ENCODE measurements at places on chromosomes 4 and X. TPM values are rescaled to one million over a fixed set of nuclear protein-coding genes. Genes with fewer than 3 reads are reported as not detected.

DNA sequence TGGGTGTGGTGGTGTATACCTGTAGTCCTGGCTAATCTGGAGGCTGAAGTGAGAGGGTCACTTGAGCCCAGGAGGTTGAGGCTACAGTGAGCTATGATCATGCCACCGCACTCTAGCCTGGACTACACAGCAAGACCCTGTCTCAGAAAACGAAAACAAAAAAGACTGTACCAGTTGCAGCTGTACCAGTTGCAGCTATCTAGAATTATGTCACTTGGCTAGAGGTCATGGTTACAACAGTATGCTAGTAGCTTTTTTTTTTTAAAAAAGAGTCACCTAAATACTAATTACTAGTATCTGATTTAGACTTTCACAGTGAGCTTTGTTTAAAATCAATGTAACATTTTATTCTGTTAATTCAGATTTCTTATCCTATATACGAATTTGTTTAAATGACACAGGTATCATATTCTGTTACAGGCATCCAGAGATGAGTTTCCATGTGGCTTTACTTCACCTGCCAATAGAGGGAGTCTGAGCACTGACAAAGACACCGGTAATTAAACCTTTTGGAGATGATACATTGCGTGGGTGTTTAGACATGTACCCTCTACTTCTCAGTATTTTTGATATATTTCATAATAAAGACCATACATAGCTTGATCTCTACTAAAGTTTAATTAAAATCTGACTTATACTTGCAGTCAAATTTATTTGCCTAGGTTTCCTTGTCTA, 100.2 kb upstream of the IL13RA1 start:
- DNase-seq = no peak

- no peak for DNase-seq
Observed at GRCh38 chr4:113260688-113261087, 211.2 kb downstream of the ANK2 start.

DNA sequence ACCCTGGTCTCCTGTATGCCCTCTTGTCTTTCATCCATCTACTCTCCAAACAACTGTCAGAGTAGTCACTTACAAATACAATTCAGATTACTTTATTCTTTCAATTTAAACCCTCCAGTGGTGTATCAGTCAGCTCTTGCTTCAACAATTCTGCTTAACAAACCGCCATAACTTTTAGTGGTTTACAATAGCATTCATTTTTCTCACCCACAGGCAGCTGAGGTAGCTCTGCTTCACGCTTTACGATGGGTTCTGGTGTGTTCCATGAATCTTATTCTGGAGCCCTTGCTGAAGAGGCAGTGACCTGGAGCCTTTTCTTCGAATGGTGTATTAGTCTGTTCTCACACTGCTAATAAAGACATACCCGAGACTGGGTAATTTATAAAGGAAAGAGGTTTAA, 86.2 kb upstream of the CAMK2D start:
- no peak for DNase-seq

GRCh38 chr4:184843984-184844554, 18.3 kb upstream of the ACSL1 start:
- DNase-seq = no peak

- DNase-seq = no peak
Observed at GRCh38 chr4:39476187-39476895, 17.5 kb downstream of the LIAS start.

DNA sequence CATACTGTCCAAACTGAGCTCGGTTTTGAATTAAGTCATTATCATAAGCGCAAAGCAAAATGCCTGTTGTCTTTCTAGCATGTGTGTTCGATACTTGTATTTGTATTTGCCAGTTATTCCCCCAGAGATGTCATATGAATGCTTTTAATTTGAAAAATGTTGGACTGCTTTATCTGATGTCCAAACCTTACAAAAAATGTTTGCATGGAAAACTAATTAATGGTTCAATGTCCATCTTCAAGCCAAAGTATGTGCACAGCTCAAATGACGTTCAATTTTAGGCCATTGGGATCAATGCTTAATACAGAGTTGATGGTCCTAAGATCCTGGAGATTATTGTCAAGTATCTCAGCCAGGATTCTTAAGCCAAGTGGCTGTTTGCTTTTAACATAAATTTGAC, 17.2 kb upstream of the HPGDS start:
- no peak for DNase-seq

DNA sequence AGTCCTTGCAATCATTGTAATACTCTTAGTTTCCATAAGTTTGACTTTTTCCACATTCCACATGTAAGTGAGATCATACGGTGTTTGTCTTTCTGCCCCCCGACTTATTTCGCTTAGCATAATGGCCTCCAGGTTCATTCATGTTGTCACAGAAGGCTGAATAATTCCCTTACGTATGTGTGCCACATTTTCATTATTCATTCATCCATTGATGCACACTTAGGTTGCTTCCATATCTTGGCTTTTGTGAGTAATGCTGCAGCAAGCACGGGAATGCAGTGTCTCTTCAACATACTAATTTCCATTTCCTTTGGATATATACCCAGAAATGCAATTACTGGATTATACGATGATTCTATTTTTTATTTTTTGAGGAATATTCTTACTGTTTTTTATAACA, 22.0 kb upstream of the VEGFC start:
- DNase-seq = no peak

DNA sequence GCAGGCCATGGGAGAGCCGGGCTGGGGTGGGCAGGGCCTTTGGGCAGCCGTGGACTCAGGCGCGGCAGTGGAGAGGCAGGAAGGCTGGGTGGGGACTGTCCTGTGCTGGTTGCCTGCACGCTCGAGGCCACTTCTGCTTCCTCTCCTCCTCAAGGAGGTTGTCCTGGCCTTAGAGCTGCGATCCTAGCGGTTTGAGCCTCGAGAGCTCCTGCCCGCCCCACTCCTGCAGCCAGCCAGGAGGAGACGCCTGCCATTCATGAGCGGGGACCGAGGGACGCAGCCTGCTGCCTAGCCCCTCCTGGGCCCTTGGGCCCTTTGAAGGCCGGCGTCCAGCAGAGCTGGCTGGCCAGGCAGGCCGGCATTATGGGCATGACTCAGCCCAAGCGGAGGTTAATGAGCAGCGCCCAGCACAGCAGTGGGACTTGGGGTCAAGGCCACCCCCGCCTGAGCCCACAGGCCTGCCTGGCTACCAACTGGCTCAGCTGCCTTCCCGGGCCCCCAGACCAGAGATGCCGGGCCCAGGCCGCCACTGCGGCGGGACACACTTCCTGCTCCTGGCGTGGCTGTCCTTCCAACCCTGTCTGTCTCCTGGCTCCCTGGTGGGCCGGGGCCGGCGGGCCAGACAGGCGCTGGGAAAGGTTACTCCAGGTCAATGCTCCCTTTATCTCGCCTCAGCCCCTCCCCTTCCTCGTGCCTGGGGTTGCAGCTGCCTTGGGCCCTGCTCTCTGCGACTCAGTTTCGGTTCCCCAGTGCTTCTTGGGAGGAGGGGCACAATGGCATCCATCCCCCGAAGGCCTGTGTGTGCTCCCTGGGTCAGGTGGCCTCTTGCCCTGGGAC, 1.8 kb downstream of the ABCD1 start:
- peak; percentile 6 for DNase-seq

GRCh38 chrX:57596516-57596915, 4.7 kb downstream of the ZXDB start:
- DNase-seq = no peak

DNA sequence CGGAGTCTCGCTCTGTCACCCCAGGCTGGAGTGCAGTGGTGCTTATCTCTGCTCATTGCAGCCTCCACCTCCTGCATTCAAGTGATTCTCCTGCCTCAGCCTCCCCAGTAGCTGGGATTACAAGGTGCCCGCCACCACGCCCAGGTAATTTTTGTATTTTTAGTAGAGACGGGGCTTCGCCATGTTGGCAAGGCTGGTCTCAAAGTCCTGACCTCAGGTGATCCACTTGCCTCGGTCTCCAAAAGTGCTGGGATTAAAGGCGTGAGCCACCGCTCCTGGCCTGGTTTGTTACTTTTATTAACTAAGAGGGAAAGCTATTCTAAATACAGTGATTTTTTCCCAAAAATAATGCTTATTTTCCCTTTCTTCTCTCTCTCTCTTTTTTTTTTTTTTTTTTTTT, 866 bp upstream of the CENPE start:
- DNase-seq = no peak

DNA sequence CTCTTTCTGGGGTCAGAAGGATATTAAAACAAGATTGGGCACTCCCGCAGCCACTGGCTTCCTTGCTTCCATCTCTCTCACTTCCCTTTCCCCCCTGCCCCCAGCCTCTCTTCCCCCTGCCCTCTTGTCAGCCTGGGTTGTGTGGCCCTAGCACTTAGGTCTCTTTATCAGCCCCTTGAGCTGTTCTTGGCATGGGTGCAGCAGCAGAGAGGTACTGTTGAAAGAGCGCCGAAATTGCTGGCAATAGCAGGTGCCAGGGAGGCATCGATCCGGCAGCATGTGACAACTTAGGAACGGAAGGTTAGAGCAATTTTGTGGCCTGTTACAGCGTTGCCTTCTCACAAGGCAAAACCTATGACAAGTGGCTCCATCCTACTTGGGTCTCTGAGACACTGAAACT, 333.1 kb upstream of the IGFBP7 start:
- DNase-seq = no peak

DNA sequence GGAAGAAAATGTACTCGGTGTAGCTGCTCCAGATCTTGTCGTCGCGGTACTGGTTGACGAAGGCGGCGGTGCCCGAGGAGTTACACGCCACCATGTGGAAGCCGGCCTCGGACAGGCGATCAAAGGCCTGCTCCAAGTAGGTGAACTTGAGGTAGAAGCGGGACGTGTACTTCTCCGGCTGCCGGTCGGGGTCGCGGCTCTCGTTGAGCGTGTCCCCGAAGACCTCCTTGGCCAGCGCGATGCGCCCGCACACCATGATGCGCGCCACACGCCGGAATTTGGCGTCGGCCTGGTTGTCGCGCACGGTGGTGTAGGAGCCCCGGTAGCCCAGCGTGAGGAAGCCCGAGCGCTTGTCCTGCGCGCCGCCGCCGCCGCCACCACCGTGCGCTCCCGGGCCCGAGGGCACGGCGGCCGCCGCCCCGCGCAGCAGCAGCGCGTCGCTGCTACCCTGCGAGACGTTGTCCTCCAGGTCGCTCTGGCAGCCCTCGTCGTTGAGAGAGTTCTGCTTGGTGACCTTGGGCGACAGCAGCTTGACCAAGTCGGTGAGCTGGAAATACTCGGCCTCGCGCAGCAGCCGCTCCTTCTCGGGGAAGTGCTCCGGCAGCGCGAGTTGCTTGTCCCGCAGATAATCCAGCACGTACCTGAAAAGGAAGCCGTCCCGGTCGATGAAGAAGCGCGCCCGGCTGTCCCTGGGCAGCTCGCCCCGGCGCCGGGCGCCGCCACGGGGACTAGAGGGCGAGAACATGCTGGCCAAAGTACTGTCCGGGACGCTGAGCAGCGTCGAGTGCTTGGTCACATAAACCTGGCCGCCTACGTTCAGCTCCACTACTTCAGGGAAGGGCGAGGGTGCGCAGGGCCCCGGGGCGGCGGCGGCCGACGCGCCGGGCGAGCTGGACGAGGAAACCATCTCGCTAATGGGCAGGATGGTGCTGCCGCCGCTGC, 775 bp downstream of the KCTD8 start:
- DNase-seq = peak; percentile 51

- no peak for DNase-seq
Observed at GRCh38 chr4:86640469-86640868, 46.4 kb downstream of the PTPN13 start.

- DNase-seq = no peak
Observed at GRCh38 chrX:109357706-109358105, 124.2 kb downstream of the GUCY2F start.

DNA sequence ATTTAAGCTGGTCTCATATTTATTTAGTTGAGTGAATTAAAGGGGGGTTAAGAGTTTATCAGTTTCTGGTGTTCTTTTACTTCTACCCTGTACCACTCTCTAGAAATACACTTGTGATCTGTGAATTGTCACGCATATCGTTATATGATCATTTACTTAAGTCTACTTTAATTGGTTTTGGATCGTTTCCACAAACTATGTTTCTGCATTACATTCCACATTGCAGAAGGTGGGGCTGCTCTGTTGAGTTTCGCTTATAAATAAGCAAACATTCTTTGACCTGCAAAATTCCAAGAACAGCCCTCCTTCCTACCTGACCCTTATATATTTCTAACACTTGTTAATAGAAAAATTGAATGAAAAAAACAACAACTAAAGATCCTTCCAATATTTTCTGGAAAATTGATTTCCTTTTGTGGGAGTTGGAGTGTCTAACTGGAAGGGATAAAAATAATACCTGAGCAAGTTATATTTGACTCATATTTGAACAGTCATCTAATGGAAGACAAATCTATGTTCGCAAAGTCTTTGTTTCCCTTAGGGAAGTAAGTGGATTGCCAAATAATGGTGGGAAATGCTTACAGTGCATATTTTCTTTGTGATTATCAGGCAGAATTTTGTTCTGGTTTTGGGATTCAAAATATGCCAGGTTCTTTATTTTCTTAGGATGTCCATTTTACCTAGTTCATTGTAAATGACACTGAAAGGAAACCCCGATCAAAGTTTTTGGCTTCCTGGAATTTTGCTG, 152.7 kb downstream of the RELL1 start:
- no peak for DNase-seq

DNA sequence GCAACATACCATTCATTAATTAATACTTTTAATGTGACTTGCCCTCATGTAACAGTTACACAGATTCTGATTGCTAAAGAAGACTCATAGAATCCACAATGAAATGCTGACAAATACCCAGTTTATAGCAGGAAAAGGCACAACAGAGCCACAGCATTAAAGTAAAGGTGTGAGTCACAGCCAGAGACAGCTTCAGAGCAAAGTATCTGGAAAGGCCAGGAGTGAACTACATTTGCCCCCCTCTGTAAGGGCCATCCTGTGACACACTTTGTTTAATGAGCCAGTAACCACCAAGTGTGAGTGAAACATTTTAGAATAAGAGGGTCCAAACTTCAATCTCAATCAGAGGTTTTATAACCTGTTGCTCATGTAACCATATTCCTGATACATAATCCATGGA, 133.8 kb upstream of the TACR3 start:
- DNase-seq = no peak

DNA sequence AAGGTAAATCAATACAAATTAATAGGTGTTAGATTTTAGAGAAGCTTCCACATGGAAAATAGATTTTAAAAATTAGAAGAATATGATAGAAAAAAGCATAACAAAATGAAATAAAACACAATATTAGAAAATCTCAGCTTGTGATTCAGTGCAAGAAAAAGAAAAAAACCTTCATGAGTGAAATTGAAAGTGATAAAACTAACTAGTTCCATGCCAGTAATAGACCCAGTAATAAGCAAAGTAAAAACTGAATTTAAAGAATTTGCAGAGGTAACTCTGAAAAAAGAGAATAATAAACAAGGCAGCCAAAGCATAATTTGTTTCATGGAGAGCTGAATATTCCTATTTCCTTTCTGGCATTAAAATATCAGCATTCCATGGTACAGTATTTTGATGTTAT, 174.3 kb upstream of the TENM3 start:
- DNase-seq = no peak

ATP8A1 gene
- 45.7 TPM for total RNA-seq

IL2 gene
- 110 TPM for total RNA-seq

GPR34 gene
- 0.23 TPM for total RNA-seq

SPANXB1 gene
- not detected for total RNA-seq

ETDB gene
- not detected for total RNA-seq

CT45A5 gene
- not detected for total RNA-seq

PNMA3 gene
- 0.32 TPM for total RNA-seq
